ENCODE measurements at places on chromosomes 7 and 10.

GRCh38 chr7:1012004-1012715 lies 29.2 kb downstream of the CYP2W1 start:
- no peak for DNase-seq

DNA sequence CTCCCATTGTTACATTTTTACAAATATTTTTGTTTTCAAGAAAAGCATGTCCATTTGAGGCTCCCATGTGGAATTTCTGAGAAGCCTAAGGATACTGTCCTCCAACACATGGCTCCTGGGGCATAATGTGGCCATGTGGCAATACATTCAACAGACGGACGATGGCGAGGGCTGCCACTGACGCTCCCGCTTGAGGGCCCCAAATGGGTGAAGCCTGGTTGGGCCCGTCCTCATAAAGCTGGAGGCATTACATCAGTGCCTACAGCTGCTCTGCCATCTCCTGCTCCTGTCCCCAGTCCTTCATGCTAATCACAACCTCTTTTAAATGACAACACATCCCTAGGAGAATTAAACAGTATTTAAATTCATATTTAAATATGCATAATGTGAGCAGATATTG lies 246.8 kb downstream of the TNS3 start:
- no peak for DNase-seq

GRCh38 chr7:129385598-129385997 lies 48.6 kb upstream of the STRIP2 start:
- no peak for DNase-seq

DNA sequence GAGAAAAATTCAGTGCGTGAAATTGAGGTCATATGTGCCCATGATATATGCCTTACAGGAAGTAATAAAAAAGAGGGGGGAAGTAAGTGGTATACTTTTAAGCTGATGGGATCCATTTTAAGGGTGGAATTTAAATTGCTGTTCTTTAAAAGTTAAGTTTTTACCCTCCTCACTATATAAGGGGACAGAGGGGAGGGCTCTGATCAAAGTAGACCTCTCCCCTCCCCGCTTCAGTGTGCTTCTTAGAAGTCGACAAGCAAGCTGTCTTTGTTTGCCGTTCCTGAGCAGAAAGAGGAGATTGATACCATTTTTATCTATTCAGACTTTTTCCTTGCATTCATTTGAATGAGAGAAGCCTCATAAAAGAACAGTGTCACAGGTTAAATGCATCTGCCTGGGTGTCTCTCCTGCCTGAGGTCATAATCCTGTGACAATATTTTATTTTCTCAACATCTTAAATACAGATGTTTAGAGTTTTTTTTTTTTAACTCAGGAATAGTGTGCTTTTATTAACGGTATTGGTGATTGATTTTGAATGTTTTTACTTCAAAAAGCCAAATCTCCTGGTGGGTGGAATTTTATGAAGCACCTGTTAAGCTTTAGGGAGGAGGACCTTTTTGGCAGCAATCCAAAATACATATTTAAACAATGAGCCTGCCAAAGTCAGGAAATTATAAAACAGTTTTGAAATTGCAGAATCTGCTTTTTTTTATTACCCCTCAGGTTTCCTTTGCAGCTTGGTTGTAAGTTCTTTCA lies 141.7 kb downstream of the KAT6B start:
- DNase-seq, result no peak

DNA sequence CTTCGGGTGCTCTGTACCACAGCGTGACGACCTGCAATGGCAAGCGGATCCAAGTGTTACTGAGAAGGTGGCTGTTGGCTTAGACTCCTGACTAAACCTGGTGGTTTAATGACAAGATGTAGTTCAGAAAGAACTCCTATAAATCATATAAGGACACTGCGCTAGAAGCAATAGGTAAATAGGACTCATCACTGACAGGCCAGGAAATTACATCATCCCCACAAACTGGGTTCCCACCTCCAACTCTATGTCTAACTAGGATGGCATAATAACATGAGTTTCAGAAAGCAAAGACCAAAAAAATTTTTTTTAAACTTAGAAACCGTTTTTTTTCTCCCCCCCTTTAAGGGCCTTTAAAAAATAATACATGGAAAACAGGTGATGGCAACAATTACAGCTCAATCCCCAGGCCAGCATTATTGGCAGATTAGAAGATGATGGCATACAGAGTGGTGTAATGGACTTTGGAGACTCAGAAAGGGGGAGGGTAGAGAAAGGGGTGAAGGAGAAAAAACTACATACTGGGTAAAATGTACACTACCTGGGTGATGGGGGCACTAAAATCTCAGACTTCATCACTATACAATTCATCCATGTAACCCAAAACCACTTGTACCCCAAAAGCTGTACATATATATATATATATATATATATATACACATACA lies 81.4 kb upstream of the FAM133B start:
- DNase-seq, result no peak

- DNase-seq, result no peak
Observed at GRCh38 chr7:45033261-45033930, 33.4 kb downstream of the CCM2 start.

DNA sequence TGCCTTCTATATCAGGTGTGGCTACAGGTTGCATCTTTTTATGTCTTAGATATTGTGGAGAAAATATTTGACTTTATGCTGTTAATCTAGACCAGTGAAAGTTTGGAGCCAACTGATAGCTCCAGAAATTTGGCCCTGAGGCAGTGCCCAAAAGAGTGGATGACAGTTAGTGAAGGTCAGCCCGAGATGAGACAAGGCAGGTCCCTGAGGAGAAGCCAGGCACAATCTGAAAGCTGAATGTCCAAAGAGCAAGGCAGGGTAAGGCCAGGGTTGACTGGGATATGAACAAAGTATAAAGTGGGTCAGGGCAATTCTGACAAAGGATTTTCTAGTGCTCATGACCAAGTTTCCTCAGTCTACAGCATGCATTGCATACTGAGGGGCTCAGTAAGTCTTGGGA lies 661.9 kb downstream of the SUGCT start:
- no peak for DNase-seq

DNA sequence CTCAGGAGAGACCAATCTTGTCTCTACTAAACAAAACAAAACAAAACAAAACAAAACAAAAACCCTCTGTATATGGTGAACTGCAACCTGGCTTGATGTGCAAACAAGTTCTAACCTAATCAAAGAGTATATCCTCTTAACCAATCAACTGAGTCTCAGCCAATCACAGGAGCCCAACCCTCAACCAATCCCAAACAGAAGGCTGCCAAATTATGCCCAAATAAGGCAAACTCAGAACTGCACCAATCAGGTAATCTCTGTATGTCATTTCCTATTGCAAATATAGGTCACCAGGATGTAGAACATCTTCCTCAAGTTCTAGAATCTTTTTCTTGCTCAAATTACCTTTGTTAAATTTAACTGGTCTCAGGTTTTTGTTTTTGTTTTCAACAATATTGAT lies 5.2 kb downstream of the FAM133B start:
- no peak for DNase-seq

DNA sequence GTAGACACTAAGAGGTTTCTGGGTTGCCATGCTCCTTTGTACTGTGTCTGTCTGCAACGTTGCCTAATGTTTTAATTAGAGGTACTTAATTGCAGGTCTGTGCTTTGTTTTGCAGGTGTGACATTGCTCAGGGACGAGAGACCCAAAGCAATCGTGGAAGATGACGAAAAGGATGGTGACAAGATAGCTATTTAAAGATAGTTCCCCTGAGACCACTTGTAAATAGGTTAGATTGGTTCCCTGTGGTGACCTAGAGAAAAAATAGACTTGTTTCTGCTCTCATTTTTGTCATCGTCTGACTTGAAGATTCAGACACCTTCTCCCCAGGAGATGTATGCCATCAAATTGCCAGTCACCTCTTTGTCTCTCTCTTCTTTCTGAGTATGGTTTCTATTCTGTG lies 20.1 kb downstream of the PPP1R17 start:
- no peak for DNase-seq

DNA sequence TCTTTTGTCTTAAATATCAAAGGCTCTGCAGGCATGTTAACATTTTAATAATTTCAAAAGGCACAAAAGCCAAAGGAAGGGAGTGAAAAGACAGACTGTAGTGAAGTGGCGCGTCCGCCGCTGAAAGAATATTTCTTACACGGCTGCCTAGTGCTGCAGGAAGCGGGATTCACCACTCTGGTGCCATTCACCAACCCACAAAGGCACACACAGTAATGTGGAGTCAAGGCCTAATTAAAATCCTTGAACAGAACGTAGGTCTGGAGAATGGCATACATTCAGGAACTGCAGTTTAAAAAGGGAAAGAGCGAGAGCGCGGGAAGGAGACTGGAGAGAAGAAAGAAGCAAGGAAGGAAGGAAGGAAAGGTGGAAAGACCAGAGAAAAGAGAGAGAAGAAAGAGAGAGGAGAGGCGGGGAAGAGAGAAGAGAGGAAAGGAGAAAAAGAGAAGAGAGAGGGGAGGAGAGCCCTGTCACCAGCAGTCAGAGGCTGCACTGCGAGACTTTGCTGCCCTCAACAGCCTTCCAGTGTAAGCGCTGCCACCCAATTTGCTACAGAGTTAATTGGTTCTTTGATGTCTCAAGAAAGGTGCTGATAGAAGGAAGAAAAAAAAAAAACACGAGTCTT lies 554.0 kb downstream of the MDFIC start:
- DNase-seq, result no peak

- no peak for DNase-seq
Observed at GRCh38 chr10:130357226-130357625, 221.0 kb downstream of the GLRX3 start.
